NCI-H748 treated with DMSO at 0.1 percent for 48 hours (cell line): ENCODE measurements at places on chromosomes 4 and X.
A peak's percentile ranks its signal among the peaks of the same experiment; 100 is the strongest.

- no peak for DNase-seq
These were observed 702.4 kb upstream of the EPHA5 start for GRCh38 chr4:66372706-66373105.

GRCh38 chr4:146238107-146238506, 23.8 kb downstream of the REELD1 start:
- no peak for DNase-seq

GRCh38 chrX:43508694-43509093, 147.4 kb upstream of the MAOA start:
- DNase-seq, result no peak

DNA sequence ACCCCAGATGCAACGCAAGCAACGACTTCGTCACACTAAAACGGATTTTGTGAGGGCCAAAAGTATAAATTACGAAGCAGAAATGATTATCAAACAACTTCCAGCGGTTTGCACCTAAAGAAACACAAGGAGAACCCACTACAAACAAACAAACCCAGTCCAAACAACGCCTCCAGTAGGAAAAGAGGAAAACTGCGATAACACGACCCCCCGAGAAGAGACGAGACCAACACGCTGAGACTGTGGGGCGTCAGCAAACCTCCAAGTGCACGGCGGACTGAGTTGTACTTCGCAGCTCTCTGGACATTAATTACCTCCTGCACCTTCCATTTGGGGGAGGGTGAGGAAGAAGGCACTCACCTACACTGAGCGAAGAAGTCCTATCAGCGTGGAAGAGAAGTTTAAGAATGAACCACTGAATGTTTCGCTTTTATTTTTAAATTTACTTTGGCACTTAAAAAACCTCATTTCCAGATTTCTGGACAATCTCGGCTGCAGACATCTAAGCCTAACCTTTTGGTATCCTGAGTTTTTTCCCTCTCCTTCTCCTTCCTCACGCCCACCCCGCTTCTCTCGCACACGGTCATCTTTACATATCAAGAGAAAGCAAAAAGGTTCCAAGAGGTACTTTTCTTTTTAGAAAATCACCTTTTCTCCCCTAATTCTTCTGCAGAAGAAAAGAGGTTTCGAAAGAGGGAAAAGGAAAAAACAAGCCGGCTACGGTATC, at the start of gene MAB21L2:
TSS of gene MAB21L2 (plus strand) at position 6 of the 727 bp plus-strand sequence. CDS start 879 bp downstream, outside the sequence.
- no peak for DNase-seq

- peak; percentile 41 for DNase-seq
These were observed 148.8 kb downstream of the MGST2 start for GRCh38 chr4:139814323-139815015.

GRCh38 chr4:144356941-144357381, 216.4 kb upstream of the GYPA start:
- no peak for DNase-seq

DNA sequence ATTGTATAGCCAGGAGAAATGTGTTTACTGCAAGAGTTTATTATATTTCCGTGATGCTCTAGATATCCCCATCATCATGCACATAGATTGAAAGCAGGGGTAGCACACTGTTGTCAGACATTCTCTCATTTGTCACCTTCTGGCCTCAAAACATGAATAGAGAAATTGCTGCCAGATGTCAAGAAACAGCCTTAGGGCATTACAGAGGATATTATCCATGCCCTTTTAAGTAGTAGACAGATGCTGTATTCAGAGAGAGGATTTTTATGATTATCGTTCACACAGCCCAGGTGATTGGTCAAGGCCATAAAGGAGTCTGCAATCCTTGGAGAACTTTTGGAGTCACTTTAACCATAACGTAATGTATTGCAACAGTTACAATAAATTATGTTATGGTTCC, 1961.5 kb upstream of the TENM3 start:
- DNase-seq, result peak; percentile 14

GRCh38 chr4:99885063-99885664, 9.1 kb downstream of the LAMTOR3 start:
- peak; percentile 2 for DNase-seq
